ENCODE measurements at places on chromosomes 6 and 20. TPM values are rescaled to one million over a fixed set of nuclear protein-coding genes. Genes with fewer than 3 reads are reported as not detected.

DNA sequence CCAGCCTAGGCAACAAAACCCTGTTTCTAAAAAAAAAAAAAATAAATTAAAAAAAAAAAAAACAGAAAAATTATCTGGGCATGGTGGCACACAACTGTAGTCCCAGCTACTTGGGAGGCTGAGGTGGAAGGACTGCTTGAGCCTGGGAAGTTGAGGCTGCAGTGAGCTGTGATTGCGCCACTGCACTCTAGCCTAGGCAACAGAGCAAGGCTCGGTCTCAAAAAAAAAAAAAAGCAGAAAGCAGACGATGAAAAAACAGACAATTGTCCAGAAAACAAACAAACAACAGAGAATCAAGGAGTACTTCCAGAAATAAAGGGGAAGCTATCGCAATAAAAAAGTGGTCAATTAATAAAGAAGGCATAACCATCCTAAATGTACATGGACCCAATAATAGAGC is 229.4 kb downstream of the GMDS start:
- DNase-seq: no peak

- no peak for DNase-seq
Observed at GRCh38 chr6:31214516-31214915, 44.0 kb upstream of the POU5F1 start.

DNA sequence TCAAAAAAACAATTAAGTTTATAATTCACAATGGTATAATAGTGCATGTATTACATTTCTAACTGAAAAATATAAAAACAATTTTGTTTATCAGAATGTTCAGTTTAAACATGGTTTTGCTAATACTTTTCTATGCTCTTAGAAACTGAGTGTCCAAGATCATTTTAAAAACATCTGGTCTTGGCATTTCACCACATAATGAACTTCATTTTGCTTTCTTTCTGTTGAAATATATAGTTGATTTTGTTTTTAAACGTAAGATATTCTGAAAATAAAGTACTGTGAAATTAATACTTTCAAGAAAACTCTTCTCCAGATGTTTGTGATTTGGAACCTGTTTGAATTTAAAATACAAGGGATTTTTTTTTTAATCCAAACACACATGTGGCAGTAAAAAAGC is 264.4 kb downstream of the COL12A1 start:
- DNase-seq: no peak

Gene VGLL2
- 0.50 TPM for total RNA-seq

- no peak for DNase-seq
Observed at GRCh38 chr20:33833333-33833732, 22.2 kb downstream of the CHMP4B start.

Gene OXT
- total RNA-seq: not detected

DNA sequence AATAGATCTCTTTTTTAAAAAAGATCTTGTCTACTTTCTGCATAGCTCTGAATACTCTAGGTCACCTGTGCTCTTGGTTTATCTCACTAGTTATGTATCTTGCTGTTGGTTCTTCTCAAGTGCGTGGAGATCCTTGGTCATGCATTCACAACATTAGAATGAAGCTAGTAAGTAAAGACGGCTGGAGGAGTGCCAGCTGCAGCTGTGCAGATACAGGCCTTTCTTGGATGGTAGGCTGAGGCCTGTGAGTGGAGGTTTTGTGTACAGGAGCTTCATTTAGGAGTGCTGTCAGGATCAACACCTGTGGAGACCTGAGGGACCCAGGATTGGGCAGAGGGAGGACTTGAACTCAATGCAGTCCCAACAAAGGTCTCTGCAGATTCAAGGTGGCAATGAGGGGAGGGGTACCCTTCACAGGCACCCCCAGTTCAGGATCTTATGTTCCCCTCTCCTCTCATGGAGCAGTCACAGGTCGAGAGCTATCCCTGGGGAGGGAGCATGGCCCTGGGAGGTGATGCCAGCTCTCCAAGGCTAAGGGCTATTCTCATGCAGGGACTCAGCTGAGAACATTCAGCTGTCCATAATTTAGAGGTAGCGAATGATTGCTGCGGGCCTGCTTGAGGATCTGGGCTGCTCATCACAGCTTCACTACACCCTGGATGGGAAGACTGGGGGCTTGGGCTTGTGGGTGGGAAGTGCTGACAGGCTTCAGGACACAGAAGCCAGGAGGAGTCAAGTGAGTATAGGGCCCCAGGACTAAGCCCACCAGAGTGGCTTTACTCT is 98.9 kb upstream of the ENPP5 start:
- DNase-seq: no peak

GRCh38 chr20:36873498-36874189 is 2.3 kb upstream of the TLDC2 start:
- DNase-seq: no peak

Gene SLC12A5
- 0.21 TPM for total RNA-seq

Gene PDYN
- total RNA-seq: not detected

DNA sequence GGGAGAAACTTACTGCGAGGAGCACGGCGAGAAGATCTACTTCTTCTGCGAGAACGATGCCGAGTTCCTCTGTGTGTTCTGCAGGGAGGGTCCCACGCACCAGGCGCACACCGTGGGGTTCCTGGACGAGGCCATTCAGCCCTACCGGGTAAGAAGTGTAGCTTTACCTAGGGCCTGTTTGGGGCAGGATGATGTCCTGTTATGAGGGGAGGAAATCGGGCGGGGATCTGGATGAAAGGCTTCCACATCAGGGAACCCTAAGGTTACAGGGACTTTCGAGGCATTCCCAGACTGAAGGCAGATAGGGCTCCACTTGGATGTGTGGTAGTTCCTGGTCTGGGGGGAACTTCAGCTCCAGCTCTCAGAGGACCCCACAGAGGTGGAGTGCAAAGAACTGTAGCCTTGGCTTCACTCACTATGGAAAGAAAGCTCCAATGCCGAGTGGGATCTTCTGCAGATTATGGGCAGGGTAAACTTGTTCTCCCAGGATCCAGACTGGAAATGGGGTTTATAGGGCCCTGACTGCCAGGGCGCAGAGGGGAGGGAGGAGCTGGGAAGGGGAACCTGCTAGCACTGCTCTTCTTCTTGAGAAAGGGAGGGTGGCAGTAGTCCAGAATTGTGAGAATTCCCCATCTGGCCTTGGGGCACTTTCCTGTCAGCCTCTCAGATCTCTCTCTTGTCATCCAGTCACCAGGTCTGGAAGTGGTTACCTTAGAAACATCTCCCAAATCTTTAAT is 740 bp downstream of the TRIM15 start:
- DNase-seq: no peak

Gene CST7
- 0.94 TPM for total RNA-seq

- no peak for DNase-seq
Observed at GRCh38 chr6:96150431-96150830, 134.7 kb downstream of the FUT9 start.

Gene C6orf163
- total RNA-seq: 0.12 TPM
